ENCODE measurements at places on chromosomes 1 and 21.

- DNase-seq: no peak
These were observed 6.4 kb upstream of the LRP8 start for GRCh38 chr1:53334312-53334711.

DNA sequence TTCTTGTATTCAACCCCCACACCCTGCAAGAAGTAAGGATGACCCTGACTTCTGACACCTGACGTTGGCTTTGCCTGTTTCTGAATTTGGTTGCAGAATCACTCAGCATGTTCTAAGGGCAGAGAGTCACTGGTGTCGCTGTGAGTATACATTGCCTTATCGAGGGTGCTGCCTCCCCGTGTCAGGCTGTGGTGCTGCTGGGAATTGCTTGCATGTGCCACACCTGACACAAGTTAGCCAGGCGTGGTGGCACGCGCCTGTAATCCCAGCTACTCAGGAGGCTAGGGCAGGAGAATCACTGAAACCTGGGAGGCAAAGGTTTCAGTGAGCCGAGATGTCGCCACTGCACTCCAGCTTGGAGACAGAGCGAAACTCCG is 45.9 kb downstream of the WDR4 start:
- DNase-seq: peak; percentile 13

DNA sequence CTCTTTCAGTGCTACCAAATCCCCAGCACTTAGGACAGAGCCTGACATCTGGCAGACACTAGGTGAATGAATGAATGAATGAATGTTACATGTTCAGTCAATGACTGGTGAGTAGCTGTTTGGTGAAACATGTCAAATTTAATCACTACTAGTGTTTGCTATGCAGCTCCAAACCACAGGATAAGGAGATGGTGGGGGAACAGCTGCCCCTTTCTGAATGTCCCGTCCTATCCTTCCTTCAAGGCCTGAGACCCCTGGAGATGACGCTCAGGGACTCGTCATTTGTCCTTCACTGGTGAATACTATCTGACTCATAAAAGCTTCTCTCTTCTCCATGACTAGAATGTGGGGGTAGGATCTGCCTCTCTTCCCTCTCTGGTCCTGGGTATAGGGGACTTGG is 175.4 kb downstream of the HIVEP3 start:
- peak; percentile 72 for DNase-seq

GRCh38 chr1:216824511-216824910 is 101.3 kb upstream of the ESRRG start:
- DNase-seq: no peak

DNA sequence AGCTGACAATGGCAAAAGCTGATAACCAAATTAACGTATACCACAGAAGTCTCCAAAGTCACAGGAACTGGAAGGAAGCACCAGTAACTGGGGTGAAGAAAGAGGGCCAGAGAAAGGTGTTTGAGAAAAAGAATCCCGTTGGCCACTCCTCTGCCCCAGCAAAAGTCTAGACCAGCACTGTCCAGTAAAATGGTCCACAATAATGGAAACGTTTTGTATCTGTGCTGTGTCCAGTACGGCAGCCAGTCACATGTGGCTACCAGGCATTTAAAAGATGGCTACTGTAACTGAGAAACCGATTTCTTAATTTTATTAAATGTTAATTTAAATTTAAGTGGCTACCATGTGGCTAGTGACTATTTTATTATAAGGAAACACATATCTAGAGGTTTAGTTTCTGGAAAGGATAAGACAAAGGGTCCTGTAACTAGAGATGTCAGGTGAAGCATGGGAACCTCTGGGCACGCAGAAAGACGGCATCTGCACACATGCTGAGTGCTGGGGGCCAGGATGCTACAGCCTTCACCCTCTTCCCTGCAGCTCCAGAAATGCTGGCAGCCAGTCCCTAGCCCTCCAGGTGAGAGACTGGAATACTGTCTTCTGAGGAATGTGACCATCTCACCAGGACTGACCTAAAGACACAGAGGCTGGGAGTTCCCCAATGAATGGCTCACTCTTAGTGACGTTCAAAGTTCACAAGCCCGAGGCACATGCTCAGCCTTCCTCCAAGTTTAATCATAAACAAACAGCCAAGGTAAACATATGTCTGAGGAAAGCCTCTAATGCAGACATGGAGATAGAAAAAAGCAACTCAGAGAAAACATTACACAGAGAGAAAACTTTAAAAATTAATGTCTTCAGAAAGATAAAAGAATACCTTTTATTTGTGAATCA is 50.7 kb downstream of the JAK1 start:
- DNase-seq: peak; percentile 52

DNA sequence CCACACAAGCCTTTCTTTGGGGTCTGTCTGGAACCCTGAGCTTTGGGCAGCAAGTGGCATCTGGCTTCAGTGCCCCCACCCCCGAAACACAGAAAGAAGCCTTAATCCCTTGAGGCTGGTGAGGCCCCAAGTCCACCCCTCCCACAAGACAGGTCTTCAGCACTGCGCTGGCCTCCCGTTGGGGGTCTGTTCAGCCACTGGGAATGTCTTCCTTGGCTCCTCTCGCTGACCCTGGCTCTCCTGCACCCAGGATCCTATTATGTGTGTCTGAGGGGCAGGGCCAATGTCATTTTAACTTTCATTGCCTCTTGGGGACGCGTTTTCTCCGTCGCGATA is 26.9 kb downstream of the ATP8B2 start:
- DNase-seq: no peak

DNA sequence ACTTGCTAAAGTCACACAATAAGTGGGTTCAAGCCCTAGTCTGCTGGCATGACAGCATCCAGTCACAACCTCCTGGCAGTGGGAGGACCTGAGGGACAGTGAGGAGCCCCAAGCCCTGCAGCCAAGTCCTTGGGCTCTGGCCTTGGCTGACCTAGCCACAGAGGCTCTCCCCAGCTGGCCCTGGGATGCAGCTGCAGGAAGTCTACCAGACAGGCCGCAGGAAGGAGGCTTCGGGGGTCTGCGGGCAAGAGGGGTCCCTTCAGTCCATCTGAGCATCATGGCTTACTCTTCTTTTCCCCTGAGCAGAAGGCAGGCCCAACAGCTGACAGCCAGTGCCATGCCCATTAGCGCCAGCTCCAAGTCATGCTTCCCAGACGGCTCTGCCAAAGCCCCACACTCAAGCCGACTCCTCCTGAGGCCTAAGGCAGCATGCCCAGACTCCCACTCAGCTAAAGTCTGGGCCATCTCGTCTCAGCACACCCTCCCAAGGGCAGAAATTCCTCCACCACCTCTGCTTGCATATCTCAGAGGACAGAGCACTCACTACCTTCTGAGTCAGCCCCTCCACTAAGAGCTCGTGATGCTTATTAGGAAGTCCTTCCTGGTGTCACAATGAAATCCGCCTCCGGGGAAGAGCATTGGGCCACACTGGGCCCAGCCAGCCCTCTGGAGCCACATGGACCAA is 20.1 kb downstream of the SLC1A7 start:
- peak; percentile 42 for DNase-seq

GRCh38 chr1:157798211-157798610 is 21.3 kb upstream of the FCRL2 start:
- DNase-seq: no peak

DNA sequence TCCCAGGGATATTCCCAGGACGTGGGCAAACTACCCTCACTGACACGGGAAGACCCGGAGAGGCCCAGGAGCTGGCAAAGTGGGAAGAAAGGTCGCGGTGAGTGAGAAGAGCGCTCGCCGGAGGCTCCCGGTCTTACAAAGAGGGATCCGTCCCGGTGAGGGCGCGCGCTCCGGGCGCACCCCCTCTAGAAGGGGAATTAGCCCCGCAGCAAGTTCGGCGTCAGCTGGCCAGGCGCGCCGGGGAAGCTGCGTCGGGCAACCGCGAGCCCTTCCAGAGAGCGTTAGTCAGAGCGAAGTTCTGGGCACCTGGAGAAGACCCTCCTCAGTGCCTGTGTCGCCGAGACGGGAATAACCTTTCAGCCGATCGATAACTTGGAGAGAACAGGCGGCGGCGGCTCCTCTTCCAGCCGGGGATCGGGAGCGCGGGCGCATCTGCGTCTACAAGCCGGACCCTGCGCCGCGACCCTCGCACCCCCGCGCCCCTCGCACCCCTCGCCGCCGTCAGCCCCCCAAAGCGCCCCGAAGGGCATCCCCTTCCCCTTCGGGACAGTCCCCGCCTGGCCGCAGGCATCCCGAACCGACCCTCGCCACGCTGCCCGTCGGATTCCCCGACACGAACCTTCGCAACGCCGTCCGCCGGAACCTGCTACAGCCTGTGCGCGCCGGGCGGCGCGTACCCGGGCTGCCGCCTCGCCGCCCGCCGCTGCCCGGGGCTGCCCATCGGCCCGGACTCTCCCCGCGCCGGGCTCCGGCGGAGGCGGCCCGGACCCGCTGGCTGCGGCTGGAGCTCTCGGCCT is 485 bp downstream of the SIPA1L2 start:
- no peak for DNase-seq

GRCh38 chr1:15618077-15618654 is 908 bp downstream of the DDI2 start:
- DNase-seq: no peak

DNA sequence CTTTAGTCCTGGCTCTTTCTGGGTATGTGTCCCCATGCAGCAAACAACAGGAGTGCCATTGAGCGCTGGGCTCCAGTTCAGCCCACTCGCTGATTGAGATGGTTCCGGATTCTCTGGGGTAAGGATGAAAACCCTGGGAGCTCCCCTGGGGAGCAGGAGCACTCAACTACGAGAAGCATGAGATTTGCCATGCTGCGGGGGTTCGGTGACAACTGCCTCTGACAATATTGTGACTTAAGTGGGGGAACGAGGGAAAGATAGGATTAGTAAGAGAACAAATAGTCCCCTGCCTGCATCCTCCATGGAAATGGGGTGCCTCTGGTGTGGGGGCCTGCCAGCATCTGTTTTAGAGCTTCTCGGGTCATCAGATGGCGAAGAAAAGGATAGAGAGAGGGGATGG is 123.6 kb upstream of the IPO9 start:
- no peak for DNase-seq

GRCh38 chr1:201176940-201177339 is 13.7 kb upstream of the IGFN1 start:
- DNase-seq: no peak

- DNase-seq: peak; percentile 26
These were observed 415.4 kb downstream of the TTLL7 start for GRCh38 chr1:83583351-83584014.

- no peak for DNase-seq
These were observed 5.7 kb upstream of the RIPK4 start for GRCh38 chr21:41772351-41773080.

DNA sequence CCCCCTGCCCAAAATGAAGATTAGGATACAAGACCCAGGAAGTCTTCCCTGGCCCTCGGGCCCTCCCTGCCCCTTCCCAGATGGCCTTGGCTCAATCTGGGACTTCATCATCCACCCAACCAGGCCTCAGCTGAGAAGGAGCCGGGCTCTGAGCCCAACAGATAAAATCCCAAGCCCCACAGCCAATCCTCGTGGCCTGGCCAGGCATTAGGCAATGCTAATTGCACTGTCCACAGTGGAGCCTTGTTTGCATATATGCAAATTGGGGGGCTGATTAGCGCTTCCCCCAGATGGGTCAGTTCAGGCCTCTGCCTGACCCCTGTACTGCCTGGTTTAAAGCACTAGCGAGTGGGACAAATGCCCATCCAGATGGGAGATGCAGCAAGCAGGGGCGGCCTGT is 34.9 kb downstream of the IGSF21 start:
- no peak for DNase-seq

DNA sequence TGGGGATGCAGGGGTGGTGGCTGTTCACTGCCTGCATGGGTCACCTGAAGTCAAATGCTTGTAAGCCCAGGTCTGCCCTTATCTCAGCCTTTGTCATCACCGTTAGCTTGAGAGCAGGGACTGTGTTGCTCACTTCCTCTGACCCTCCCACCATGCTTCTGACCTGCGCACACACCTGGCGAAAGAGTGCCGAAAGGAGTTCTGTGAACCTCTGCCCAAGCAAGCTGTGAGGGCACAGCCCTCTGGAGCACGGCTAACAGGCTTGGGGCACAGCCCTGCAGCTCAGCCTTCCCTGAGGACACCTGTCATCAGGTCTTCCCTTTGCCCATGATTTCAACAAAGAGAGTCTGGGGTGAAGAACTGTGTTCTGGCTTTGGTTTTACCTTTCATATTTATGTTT is 93.8 kb downstream of the SUSD4 start:
- no peak for DNase-seq

- no peak for DNase-seq
These were observed 35.4 kb downstream of the CRB1 start for GRCh38 chr1:197303463-197303862.

GRCh38 chr1:158931055-158931737 is at the start of gene PYHIN1:
Gene PYHIN1 (plus strand): TSS chr1:158931552. CDS start chr1:158936911, 5,359 bp downstream.
- DNase-seq: no peak

- peak; percentile 37 for DNase-seq
These were observed 23.8 kb upstream of the PPP1R15B start for GRCh38 chr1:204435381-204435831.

DNA sequence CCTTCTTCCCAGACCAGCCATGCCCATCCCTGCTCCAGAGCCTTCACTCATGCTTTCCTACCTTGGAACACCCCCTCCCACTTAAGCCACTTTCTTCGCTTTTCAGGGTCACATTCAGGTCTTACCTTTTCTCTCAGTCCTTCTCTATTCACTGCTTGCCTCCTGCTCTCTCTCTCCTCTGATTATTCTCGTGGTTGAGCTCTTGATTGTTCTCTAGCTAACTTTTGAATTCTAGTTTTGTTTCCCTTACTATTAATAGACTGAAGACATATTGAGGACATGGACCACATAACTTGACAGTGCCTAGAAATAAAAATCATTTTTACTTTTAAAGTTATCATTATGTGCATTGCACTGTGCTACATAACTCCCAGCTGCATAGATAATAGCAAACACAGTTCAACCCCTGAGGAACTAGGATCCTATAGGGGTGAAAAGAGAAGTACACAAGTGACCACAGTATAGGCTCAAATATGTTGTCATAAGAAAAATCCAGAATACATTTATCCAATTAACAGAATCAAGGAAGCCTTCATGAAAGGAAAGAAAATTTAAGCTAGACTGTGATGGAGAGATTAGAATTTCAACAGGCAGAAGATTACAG is 21.5 kb downstream of the INSL5 start:
- DNase-seq: no peak

- no peak for DNase-seq
These were observed 22.5 kb downstream of the MIER1 start for GRCh38 chr1:66947267-66947666.

- DNase-seq: no peak
These were observed 19.4 kb downstream of the LRP8 start for GRCh38 chr1:53308506-53308905.

- no peak for DNase-seq
These were observed 6.7 kb upstream of the CD55 start for GRCh38 chr1:207314816-207315215.
